ELR (cell line): ENCODE measurements at places on chromosomes 7 and 10.
A peak's percentile ranks its signal among the peaks of the same experiment; 100 is the strongest.

DNA sequence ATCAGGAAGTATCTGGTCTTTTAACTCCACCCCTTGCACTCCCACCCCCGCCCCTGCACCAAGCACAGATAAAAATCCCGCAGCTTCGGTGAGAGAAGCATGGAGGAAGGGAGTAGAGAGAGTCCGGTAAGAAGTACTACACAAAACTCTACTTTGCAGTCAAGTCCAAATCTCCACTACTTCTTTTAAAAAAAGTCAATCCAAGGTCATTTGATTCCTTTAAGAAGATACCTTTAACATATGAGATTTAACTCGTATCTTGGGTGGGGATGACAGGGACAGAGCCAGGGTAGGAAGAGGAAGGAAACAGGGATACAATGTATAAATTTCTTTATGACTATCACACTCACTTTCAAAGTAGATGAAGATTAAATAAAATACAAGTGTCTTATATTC is 132.1 kb downstream of the NRBF2 start:
- peak; percentile 77 for DNase-seq

DNA sequence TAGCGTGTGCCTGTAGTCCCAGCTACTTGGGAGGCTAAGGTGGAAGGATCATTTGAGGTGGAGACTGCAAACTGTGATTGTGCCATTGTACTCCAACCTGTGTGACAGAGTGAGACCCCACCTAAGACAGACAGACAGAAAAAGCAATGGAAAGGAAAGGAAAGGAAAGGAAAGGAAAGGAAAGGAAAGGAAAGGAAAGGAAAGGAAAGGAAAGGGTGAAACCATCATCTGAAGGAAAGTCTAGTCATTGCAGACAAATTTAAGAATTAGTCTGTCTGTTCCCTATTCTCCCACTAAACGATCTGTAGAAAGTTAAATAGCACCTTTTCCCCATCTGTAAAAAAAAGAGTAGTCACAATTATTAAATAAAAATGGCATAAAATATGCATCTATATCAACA is 91.1 kb upstream of the SKAP2 start:
- DNase-seq, result no peak

- DNase-seq, result no peak
Observed at GRCh38 chr10:121935702-121936101, 7.9 kb upstream of the ATE1 start.

DNA sequence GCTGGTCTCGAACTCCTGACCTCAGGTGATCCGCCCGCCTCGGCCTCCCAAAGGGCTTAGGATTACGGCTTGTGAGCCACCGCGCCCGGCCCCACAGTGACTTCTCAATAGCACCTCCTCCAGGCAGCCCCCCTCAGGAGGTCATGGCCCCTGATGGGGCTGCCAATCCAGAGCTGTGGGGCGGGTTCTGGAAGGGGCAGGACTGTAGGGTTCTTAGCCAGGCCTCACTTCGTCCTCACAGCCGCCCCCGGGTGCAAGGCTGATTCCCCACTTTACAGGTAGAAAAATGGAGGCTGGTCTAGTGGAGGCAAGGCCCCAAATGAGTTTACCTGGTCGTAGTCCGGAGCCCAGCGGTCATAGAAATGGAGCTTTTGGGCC is 638 bp downstream of the METTL27 start:
- no peak for DNase-seq

DNA sequence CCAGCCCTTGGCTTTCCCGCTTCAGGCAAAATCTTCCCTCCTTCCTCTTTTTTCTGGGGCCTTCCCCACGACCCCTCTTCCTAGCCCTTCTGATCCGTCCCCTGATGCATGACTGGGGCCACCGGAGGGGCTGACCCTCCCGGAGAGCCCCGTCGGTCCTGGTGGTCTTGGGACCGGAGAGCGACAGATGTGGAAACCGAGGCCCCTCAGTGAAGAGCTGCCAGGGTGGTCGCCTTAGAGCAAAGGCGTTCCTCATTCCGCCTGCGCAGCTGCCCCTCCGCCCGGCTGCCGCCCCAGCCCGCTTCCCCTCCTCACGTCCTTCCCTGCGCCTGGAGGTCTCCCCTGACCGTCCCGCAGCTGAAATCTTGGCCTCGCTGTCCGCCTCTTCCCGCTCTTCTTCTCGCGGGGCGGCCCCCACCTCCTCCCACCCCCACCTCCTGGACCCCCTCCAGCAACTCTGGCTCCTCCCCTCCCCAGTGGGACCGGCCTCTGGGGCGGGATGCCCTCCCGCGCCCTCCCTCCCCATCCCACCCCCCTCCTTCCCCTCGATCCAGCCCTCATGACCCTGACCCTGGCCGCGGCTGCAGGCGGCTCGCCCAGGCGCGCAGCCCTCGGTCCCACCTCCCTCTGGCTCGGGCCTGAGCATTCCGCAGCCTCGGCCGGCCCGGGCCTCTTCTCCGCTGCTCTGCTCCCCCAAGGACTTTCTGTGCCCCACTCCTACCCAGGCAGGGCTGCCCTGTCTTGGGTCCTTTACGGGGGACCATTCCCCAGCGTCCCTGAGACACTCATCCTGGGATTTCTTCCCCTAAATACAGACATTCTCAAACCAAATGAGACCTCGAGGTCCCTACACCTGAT is at the start of gene RARRES2:
RARRES2 (minus strand) TSS at position 367 of the 858 bp plus-strand sequence. CDS start 1,020 bp downstream, outside the sequence.
- no peak for DNase-seq

DNA sequence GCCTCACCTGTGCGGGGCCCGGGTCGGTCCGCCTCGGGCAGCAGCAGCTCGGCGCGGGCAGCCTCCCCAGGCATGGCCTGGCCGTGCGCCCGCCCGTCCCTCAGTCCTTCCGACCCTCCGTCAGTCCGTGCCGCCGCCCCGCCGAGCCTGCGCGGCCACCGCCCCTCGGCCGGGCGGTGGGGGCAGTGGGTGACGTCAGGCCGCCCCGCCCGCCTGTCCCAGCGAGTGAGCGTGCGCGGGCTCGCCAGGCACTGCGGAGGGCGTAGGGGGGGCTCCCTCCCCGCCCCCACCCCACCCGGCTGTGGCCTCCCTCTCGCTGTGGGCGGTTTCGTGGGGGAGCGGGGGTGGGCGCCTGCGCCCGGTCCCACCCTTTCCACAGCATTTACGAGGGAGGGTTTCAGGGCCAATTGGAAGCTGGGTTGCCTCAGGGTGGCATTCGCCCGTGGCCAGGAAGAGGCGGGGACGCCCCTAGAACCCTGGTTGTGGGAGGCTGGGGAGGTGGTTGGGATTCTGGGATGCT is at the start of gene NACAD:
NACAD (minus strand) TSS at position 149 of the 520 bp plus-strand sequence; CDS start at position 74, 75 bp downstream.
- peak; percentile 50 for DNase-seq

- DNase-seq, result no peak
Observed at GRCh38 chr10:27100813-27101347, 586 bp upstream of the ANKRD26 start.

- DNase-seq, result no peak
Observed at GRCh38 chr7:1360521-1360971, 98.7 kb downstream of the MICALL2 start.

DNA sequence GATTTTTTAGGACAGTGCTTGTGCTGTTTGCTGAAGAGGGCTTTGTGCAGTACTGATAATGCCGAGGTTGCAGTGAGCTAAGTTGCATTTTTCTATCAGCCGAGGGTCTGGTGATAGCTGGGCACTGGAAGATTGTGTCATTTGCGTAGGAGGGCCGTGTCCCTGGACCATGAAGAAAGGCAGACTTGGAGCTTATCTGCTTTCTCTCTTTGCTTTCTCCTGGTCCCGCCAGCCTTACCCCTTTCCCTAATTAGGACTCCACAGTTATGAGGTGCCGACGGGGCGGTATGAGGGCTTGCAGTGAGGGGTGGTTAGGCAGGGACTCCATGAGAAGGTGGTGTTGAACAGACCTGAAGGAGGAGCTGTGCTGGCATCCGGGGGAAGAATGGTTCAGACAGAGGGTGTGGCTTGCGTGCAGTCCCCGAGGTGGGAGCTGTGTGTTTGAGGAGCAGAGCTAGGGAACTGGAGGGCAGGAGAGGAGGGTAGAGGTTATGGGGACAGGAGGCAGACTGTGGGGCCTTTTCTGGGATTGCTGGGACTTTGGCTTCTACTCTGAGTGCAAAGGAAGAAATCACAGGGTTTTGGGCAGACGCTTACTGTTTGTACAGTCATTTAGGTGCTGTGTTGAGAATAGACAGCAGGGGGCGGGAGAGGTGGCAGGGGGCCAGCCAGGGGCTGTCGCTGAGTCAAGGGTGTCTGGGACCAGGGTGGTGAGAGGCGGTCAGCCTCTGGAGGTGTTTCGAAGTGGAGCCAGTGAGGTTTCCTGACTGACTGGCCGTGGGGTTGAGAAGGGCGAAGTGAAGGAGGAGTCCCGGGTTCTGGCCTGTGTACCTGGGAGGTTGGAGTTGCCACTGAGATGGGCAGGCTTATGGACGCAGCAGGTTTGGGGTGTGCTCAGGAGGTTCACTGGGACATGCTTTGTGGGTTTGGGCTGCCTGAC is 43.4 kb downstream of the PRF1 start:
- peak; percentile 63 for DNase-seq

- DNase-seq, result peak; percentile 50
Observed at GRCh38 chr7:66697449-66698438, 42.8 kb upstream of the RABGEF1 start.

- no peak for DNase-seq
Observed at GRCh38 chr7:26038201-26038990, 113.6 kb upstream of the NFE2L3 start.

DNA sequence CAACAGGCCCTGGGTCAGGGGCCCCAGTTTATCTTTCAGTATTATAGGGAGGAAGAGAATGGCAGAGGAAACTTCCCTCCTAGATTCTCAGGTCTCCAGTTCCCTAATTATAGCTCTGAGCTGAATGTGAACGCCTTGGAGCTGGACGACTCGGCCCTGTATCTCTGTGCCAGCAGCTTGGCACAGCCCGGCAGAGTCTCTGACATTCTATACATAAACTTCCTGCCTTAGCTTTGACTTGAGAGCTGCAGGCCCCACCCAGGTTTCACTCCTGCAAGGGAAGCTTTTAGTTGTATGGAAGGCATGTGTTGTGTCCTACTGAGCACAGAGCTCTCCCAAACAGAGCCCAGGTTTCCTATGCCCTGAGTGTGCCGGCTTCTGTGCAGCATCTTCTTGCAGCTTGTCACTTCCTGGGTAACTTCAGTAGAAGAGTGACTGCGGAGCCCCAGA is 205.6 kb upstream of the PRSS58 start:
- DNase-seq, result no peak

DNA sequence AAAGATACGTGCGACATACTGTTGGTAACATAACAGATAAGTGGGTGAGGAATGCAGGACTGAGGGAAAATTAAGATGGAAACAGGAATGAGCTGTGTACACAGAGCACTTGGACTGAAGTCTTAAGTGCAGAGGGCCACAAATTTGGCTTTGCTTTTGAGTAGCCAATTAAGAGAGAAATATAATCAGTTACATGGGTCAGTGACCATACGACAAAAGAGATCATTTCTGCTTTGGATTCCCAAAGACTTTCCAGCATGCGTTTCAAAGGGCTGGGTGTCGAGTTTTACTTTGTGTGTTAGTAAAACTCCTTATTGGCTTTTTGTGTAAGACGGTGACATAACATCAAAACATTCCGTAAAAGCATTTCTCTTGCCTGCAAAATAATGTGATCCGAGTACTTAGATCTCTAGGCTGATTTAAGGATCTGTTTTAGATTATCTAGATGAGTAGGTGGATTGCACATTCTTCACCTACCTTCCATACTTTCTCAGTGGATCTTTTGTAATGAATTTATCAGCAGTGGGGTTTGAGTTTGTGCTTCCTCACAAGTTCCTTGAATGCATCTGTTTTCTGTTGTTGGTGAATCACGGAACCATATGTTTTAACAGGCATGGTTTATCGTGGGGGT is 7.5 kb downstream of the RABGEF1 start:
- DNase-seq, result no peak

DNA sequence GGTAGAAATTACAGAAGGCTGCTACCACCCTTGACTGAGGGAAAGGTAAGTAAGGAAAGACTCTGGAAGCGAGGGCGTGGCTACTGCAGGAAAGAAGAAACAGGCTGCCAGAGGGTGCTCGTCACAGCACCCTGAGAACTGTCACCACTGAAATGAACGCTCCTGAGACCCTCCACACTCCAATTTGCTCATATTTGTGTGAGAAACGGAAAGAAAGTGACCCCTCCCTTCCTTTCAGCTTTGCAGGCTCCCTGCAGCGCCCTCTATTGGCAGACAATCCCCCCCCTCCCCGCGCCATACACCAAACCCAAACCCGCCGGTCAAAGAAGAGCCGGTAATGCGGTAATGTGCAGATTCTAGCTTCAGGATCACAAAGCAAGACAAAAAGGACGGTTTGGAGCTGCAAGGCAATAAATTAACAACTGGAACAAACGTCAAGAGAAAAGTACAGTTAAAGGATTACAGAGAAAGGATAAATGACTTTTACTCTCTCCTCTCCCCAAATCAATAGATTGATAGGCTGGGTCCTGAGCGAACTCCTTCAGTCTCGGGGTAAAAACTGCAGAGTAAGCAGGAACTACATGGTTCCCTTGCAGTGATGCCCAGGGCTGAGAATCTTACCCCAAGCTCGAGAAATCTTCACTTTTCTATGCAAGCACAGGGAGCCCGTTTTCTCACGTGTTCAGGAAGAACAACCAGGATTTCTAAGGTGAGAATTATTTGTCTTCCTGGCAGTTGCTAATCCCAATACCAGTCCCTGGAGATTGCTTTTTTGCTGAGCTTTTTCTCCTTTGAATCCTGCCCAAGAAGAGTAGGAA is 47.6 kb downstream of the STEAP1B start:
- peak; percentile 51 for DNase-seq

- DNase-seq, result no peak
Observed at GRCh38 chr7:103937680-103938079, 51.8 kb downstream of the RELN start.

DNA sequence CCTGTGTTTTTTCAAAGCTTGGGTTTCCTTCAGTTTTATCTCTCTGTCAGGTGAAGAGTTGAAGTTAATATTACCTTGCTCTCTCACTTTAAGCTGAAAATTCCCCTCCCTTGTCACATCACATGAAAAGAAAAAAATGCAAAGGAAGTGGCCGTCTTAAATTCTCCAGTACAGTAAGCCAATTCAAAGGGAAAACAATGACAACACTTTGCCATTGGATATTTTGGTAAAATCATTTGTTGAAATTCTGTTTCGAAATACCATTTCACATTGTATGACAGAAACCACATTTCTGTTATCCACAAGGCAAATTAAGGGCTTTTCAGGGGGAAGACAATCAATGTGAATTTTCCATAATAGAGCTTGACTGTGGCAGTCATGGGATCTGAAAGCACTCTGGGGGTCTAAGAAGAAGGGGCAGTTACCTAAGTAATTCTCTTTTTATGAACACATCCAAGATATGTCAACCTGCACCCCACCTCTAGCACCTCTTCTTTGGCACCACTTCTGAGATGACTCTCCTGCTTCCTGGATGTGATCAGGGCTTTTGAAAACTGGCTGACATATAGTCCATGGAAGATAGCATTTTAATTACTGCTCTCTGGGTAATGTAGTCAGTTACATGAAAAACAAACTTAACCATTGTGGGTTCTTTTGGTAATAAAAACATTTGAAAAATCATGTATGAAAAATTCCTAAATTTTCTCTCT is 63.8 kb downstream of the ENTPD1 start:
- DNase-seq, result no peak
